Caudate nucleus (tissue), 63 donors: ENCODE measurements at places on chromosomes 1 and 21.

DNA sequence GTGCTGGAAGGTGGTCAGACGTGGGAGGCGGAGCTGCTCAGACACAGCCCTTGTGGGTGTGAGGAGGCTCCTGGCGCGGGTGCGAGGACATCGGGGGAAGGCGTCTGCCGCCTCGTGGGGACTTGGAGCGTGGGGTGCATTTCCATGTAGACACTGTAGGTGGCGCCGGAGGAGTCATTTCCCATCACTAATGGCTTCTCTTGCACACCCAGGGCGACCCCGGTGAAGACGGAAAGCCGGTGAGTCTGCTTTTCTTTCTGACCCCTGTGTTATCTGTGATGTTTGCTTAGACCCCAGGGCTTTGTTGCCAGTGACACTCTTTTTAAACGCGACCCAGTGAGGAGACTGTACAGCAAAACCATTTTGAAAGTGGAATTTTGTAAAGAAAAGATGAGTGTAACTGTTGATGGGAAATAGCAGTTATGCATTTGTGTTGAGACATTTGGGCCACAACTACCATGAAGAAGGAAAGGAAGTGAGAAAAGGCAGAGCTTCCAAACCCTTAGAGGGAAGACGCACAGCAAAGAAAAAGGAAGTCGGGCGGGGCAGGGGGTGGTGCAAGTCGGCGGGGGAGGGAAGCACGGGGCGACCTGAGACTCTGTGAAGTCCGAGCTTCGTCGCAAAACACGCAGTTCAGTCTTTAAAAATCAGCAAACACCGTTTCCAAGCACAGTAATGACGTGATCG, 64.0 kb downstream of the SLC19A1 start:
- DNase-seq, result peak; percentile 35

GRCh38 chr1:156276532-156276931, 6.1 kb downstream of the SMG5 start:
- no peak for DNase-seq

DNA sequence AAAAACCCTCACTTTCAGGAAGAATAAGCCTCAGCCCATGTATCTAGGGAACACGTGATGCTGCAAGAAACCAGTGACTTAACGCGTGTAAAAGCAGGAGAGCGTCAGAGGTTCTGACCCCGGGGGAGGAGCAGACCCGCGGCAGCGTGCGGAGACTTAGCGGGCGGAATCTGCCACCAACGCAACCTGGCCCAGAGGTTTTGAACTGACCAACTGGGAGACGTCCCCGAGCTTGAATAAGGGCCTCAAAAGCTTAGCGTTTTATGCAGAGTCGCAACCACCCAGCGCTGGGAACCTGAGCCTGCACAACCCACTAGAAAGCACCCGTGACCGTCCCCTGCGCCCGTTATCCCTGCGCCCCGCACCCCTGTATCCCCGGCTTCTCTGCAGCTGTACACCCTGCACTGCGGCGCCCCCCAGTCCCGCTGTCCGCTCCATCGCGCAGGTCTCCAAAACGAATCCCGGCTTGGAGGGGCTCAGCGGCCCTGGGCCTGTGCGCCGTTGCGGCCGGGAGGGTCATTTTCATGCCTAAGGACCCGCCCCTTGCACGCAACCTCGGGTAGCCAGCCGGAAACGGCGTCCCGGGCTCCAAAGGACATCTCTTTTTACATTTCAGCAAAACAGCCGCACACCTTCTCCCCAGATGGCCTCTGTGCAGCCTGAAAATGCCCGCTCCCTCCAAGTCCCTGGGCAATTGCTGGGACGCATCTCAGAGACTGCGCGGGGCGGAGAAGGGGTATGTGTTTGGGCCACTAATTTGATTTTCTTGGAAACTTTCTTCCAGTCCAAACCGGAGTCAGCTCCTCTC, 29.4 kb upstream of the TRIM17 start:
- DNase-seq, result peak; percentile 15

DNA sequence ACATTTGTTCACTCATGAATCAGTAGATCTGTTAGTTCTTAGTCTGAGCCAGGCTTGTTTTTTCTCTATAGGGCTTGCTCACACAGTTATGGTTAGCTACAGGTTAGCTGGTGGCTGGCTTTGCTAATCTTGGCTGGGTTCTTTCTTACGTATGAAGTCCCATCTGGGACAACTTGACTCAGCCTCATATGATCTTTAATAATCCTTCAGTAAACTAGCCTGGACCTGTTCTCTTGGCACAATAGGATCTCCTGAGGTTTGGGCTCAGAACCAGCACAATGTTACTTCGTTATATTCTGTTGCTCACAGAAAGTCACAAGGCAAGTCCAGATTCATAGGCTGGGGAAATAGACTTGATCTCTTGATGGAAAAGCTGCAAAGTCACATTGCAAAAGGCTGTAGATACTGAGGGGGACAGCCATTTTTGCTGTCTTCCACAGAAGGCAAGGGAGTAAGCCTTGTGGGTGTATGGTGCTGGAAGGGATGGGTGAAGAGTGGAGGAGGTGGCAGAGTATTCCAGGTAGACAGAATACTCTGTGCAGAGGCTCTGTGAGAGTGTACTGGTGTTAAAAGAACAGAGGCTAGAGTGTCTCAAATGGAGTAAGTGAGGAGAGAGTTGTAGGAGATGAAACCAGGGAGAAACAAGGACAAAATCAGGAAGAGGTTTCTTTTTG, 24.4 kb downstream of the EFCAB7 start:
- peak; percentile 7 for DNase-seq

GRCh38 chr1:169163059-169163458, 56.6 kb downstream of the ATP1B1 start:
- peak; percentile 6 for DNase-seq

DNA sequence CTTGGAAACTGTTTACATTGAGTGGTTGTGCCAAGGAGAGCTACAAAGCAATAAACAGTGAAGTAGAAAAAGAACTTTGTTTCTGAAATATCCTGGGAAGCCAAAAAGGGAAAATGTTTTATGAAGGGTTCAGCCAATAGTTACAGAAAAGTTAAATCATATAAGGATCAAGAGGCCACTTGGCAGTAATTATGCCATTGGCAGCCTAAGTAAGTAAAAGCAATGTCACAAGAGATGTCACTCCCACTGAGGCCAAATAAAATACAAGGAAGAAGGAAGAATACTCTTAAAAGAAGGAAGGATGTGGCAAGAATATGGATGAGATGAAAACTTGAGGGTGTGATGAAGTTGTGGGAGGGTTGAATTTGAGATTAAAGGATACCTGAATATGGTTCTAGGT, 45.2 kb downstream of the EDEM3 start:
- DNase-seq, result no peak

- no peak for DNase-seq
These were observed 68.9 kb downstream of the KIAA0319L start for GRCh38 chr1:35488336-35488735.

GRCh38 chr1:229167318-229167717, 103.6 kb upstream of the RAB4A start:
- DNase-seq, result no peak

DNA sequence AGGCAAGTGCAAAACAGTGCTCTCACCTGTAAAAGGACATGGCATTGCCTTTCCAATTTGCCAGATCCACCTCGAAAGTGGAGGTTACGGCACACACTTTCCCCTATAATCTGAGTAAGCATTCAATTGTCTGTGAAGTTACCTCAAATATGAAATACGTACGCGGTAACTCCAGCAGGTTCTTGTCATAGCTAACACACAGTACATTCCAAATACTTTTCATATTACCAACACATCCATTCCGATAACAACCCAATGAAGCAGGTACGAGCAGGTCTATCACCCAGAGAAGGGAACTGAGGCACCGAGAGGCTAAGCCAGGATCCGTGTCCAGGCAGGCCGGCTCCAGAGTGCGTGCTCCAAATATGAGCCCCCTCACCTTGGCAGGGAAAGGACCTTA, 46.8 kb upstream of the LPAR3 start:
- no peak for DNase-seq

DNA sequence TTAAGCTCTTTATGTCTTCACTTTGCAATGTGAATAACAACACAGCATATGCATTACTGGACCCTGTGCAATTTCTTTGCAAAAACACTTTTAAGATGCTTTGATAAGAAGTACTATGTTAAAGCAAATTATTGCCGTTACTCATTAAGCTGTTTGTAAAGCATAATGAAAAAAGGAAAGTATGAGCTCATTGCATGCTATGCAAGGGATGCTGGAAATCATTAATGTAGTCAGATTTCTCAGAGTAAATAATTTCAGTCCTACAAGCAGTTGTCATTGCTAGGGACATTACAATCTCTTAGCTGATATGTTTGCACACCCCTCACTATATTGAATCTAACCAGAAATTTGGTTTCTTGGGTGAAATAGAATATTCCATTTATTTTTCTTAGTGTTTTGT, 982.5 kb upstream of the ADGRL2 start:
- DNase-seq, result no peak

DNA sequence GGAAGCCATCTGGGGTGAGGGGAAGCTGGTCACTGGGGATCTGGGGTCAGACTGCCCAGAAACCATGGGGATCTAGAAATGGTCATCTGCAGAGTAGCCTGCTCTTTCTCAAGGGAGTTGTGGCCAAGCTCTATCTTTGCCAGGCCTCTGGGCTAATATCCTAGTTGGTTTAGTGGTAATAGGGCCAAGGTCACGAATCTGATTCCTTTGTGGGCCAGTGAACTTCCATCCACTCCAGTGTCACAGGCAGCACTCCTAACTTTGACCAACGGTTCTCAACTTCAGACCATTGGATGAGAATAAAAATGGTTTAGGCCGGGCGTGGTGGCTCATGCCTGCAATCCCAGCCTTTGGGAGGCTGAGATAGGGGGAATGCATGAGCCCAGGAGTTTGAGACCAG, 28.1 kb upstream of the PPP2R5A start:
- DNase-seq, result no peak

- no peak for DNase-seq
These were observed 5.1 kb downstream of the TMEM82 start for GRCh38 chr1:15747378-15747777.

DNA sequence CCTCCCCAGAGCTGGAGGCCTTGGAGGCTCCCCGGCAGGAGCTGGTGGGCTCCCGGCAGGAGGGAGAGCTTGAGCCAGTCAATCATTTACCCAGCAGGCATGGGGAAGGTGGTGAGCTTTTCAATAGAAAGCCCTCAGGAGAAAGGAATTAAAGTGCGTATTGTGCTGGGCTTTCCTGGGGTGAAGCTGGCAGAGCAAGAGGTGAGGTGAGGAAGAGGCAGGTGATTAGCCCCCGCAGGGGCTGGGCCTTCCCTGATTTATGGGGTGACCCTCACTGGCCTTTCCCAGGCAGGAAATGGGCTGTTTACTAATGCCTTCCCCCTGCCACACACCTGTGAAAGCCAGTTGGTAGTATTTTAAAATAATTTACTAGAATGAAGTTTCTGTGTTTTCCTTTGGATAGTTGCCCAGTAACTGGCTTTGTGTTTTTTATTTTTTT, 25.8 kb downstream of the CLDN14 start:
- DNase-seq, result no peak

DNA sequence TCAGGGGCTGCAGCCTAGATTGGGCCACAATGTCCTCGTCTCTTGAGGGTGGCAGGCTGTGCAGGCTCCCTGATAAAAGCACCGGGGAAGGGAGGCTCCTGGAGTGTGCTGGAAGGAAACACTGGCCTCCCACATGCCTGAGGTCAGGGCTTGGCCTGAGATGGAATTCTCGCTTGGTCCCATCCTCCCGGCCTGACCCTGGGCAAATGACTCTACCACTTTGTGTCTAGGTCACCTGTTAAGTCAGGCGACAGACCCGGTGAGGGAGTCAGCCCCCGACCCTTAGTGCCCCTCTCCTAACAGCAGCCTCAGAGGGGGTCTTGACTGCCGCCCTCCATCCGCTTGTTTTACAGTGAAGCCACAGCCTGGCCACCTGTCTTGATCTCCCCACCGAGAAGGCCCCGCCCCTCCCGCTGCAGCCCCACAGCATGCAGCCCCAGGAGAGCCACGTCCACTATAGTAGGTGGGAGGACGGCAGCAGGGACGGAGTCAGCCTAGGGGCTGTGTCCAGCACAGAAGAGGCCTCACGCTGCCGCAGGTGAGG, 2.5 kb downstream of the SMIM1 start:
- no peak for DNase-seq

DNA sequence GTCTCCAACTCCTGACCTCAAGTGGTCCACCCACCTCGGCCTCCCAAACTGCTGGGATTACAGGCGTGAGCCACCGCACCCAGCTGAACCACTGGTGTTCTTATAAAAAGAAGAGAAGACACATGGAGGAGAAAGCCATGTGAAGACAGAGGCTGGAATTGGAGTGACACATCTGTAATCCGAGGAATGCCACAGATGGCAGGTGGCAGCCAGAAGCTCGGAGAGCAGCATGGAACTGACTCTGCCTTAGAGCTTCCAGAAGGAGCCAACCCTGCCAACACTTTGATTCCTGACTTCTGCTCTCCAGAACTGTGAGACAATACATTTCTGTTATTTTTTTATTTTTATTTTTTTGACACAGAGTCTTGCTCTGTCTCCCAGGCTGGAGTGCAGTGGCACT, 59.0 kb upstream of the ATP2B4 start:
- no peak for DNase-seq

DNA sequence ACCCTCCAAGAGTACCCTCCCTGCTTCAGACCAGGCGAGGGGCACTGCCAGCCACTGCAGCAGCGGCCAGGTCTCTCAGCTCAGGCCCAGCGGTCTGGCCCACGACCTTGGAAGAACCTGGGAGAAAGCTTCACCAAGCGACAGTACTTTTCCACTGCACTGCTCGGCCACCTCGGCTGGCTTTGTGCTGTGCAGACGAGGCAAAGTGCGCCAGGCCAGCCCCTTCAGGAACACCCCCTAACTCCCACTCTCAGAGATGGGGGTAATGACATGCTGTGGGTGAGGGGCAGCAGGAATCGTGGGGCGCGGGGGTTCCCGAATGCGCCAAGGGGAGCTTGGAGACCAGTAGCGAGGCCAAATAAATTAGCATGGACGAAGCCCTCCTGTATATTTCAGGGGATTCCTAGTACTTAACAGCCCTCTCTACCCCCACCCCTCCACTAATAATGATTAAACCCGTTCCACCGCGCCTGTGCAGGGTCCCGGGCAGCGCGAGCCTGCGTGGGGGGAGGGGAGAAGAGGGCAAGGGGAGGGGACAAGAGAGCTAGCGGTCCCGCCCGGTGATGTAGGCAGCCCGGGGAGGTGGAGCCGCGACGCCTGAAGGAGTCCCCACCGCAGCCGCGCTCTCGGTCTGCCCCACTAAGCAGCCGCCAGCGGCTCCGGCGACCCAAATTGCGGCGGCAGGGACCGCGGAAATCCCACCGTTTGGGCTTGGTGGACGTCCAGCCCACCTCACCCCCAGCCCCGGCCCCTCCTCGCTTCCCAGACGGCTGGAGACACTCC, at the start of gene FAM43B:
Gene FAM43B, plus strand, starts transcription at position 629 of the 783 bp plus-strand sequence. CDS start 401 bp downstream, outside the sequence.
- peak; percentile 57 for DNase-seq

DNA sequence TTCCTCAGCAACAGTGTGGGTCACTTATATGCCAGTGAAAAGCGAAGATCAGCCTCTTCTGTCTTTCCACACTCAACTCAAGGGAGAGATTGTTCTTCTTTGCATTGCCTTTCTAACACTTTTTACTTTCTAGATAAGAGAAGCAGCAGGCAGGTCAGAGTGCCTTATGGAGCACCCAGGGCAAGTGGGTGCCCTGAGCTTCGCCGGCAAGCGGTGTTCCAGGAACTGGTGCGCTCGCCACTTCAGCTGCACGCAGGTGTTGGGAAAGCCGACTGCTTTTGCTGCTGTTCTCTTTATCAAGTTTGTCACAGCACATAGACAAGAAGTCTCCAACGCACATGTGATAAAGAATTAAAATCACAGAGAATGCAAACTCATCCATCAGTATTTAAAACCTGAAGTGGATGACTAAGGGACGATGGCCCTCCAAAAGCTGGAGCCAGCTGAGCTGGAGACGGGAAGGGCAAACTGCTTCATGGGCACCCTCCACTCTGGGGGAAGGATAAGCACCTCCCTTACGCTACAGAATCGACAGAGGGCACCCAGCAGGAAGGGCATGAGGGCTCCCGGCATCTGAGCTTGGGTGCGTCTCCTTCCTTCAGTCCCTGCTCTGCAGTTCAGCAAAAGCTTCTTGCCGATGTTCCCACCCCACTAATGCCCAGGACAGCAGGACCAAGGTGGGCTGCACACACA, 20.7 kb downstream of the UBE2G2 start:
- no peak for DNase-seq
